Activated naive CD4-positive, alpha-beta T cell treated with anti-CD3 and anti-CD28 coated beads, Interleukin-2, amount 50 U/mL, for 16 hours (primary cell): ENCODE measurements at places on chromosomes 3 and 15.

DNA sequence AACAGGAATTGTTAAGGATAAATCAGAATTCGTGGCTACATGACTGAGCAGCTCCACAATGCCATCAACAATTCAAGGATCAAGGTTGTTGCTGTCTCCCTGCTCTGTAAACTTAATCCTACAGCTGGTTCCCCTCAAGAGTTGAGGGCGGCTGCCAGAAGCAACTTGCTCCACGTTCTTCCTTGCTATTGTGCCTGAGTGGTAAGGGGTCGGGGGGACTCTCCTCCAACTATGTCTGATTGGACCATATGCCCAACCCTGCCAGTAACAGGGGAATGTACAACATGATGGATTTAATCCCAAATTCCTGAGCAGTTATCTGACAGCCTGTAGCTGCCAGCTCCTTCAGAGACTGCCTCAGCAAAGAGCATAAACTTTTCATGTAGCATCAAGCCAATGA lies 37.9 kb upstream of the MECOM start:
- no peak for DNase-seq

DNA sequence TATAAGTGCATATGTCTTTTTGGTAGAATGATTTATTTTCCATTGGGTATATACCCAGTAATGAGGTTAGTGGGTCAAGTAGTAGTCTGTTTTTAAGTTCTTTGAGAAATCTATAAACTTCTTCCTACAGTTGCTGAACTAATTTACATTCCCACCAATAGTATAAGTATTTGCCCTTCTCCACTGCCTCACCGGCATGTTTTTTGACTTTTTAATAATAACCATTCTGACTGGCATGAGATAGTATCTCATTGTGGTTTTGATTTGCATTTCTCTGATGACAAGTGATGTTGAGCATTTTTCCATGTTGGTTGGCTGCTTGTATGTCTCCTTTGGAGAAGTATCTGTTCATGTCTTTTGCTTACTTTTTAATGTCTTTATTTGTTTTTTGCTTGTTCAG lies 94.1 kb upstream of the TP63 start:
- no peak for DNase-seq

DNA sequence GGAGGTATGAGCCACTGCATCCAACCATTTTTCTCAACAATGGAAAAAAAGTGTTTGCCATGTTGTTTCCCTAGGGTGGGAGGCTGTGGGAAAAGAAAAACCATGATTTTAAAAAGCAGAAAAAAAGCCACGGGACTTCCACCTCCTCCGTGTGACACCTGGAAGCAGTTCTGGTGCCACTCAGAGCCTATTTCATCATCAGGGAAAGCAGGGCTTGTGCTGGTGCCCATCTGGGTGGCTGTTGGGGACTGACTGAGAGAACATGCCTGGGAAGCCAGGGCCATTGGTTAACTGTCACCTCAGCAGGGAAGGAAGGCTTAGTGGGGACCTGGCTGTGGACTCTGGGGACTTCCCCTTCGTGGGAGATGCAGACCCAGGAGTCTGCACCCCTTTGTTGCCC lies 7.3 kb downstream of the RNU5B-1 start:
- no peak for DNase-seq

- peak; percentile 62 for DNase-seq
These were observed 131.5 kb upstream of the SATB1 start for GRCh38 chr3:18556503-18557135.

DNA sequence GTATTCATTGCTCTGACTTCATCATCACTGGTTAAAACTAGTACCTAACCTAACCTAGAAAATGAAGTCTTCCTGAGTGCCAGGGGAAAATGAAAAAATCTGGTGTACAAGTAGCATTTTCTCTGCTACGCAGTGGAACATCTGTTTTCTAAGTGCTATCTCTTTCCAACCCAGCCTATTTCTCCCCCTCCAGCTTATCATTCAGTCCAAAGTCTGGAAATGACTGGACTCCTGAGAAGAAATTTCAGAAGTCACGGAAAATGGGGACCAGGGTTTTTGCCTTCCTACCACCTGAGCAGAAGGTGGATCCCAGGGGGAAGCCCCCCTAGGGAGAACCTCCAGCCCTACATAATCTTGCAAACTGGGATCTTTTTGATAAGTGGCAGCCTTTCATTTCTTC lies 9.6 kb upstream of the GLCE start:
- DNase-seq = no peak
